ENCODE measurements at places on chromosomes 3 and 15. TPM values are rescaled to one million over a fixed set of nuclear protein-coding genes. Genes with fewer than 3 reads are reported as not detected.

DNA sequence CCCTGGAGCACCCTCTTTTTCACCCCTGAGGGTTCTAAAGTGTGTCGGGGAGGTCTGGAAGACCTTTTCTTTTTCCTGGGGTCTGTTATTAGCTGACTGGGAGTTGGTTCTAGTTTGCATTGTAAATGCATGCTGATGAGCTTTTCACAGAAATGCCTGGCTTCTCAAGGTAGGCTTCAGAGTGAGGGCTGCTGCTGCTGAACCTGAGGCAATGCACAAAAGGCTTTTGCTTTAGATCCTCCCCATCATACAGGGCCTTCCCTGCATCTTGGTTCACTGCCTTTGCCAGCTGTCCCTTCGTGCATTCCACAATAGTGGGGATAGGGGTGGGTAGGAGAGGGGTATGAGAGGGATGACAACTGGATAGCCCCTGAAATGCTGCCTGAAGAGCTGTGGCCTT, 46.6 kb downstream of the FAH start:
- no peak for DNase-seq

GRCh38 chr15:45795440-45796069, 160.7 kb downstream of the SQOR start:
- DNase-seq = no peak

DNA sequence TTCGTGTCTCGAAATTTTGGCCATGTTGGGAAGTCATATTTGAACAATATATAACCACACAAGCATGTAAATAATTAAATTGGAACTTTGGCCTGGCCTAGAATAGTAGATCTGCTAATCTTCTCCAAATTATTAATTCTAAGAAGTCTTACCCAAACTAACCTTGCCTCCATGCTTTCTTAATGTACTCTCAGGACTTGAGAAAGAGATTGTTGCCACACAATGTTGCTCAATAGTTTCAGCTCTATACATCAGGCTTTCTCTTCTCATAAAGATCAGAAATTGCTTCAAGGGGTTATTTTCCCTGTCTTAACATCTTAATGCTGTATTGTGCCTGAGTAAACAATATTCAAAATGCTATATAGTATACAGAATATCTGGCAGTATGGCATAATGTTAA, 202.7 kb upstream of the LRIG1 start:
- no peak for DNase-seq

The GOLGA8M gene
- total RNA-seq = 2.2 TPM
